Astrocyte of the cerebellum (primary cell): ENCODE measurements at places on chromosomes 3 and 15.

GRCh38 chr3:171783086-171783485 is 27.2 kb downstream of the PLD1 start:
- DNase-seq: peak; percentile 31

DNA sequence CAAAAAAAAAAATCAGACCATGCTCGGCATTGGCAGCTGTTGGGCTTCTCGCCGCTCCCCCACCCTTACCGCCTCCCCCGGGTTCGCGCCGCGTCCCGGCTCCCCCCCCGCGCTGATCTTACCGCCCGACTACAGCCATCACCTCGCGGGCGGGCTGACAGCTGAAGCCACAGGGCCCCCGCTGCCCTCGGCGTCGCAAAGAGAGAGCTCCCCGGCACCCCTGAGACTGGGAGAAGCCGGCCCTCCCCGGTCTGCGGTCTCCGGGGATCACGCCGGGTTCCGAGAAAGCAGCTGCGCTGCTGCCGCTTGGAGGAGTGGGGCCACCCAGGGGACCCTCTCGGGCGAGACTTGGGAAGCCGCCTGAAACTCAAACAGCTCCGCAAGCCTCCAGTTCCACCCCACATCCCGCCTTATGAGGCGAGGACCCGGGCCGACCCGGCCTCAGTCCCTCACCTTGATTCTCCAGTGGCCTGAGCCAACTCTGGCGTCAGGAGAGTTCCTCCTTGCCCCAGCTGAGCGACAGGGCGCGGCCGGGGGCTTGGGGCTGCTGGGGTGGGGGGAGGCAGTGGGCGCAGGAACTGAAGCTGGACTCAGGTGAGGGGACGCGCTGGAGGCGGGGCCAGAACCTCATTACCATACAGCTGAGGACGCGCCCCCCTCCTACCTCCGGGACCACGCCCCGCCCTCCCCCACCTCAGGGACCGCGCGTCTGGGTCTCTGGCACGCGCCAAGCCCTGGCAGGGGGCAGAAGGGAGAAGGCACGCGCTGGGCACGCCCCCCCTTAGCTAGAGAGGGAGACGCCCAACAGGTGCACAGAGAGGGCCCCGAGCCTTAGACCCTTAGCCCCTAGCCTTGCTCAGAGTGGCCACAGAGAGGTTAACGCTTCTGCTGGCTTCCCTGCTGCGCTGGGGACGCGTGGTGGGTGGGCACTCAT is 1.0 kb upstream of the DLL4 start:
- no peak for DNase-seq

GRCh38 chr3:187871204-187871591 is 125.9 kb upstream of the BCL6 start:
- DNase-seq: no peak

GRCh38 chr15:92449476-92449875 is 55.8 kb downstream of the ST8SIA2 start:
- DNase-seq: peak; percentile 70

DNA sequence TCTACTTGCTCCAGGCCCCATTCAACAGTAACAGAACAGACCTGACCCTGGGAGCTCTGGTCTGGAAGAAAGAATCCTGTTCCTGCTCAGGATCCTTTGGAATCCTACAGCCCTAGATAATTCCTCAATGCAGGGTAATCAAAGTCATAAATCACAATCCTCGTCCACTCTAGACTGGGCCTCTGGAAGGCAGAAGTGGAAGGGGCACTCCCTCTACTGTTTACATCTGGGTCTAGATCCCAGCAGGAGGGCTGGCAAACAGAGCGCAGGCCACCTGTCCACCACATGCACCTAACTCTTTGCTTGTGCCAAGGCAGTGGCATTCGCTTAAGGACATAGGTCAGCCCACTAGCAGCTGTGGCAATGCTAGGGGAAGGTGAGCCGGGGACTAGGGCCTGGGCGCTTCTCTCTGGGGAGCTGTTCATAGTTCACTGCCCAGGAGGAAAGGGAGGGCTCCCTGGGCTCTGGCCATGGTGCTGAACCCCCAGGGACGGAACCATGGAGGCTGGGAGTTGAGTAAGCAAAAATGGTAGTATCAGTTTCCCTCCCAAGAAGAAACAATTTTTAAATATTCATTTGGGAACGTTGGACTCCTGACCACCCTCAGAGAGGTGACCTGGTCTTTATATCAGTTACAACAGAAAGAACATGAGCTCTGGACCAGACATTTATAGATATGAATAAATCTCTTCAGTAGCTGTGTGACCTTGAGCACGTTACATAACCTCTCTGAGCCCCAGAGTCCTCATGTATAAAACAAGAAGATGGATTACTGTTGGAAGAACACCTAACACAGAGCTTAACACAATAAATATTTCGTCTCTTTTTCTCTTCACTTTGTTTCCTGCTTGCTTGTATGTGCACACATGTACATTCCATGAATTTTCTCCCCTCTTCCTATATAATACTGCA is 90.2 kb downstream of the NTRK3 start:
- DNase-seq: no peak

GRCh38 chr15:55742927-55743728 is at the start of gene PRTG:
PRTG (minus strand) TSS chr15:55743152; CDS start chr15:55742931, 221 bp downstream.
- peak; percentile 49 for DNase-seq

- no peak for DNase-seq
These were observed 468 bp upstream of the GPR62 start for GRCh38 chr3:51954713-51955112.

DNA sequence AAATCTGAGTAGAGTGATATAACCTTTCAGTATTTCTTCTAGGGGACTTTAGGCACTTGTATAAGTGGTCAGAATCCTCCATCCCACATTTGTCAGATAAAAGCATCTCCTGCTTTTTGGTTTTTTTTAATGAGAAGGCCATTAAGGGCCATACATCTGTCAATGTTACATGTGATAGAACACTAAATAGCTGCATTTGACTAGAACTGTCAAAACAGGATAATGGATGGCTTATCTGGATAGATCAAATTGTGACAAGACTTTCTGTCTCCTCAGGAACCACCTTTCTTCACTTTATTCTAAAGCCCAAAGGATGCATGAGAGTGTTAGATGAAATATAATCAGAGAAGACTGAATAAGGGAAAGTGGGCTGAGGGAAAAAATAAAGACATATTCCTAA is 533.4 kb upstream of the TGFBR2 start:
- DNase-seq: no peak

DNA sequence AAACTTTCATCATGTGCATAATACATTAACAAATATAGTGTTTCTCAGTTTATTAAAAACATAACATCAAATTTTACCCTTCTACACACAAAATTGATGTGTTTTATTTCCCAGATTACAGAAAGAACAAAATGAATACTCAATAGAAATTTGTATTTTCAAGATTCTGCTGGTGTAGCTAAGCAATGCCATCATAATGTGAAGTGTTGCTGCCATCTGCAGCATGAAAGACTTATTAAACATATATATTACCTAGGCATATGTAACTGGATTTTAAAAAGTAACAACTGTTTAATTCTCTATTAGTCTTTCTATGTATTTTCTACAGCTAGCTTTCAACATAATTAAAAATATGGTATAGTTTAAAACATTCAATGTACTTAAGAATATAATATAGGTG is 27.5 kb downstream of the PLSCR5 start:
- peak; percentile 59 for DNase-seq

- DNase-seq: no peak
These were observed 151.5 kb downstream of the ALCAM start for GRCh38 chr3:105518203-105518602.

DNA sequence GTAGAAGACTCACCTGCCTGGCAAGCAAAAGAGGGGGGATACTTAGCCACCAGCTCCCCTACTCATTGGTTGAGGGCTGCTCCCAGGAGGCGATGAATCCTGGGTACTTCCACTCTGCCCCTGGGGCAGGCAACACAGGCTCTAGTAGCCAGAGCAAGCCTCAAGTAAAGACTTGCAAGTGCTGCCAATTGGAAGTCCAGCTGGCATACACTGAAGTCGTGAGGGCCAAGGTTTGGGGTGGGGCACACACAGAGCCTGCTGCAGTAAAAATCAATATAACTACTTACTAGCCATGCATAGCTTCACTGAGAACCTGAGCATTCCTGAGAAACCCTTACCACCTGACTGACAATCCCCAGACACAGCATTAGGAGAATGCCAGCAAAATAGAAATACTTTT is 123.0 kb upstream of the EIF1B start:
- DNase-seq: no peak
